ENCODE measurements at places on chromosomes 7 and 10.

- DNase-seq: no peak
Measured at GRCh38 chr7:67413670-67414069, 417.0 kb downstream of the TYW1 start.

DNA sequence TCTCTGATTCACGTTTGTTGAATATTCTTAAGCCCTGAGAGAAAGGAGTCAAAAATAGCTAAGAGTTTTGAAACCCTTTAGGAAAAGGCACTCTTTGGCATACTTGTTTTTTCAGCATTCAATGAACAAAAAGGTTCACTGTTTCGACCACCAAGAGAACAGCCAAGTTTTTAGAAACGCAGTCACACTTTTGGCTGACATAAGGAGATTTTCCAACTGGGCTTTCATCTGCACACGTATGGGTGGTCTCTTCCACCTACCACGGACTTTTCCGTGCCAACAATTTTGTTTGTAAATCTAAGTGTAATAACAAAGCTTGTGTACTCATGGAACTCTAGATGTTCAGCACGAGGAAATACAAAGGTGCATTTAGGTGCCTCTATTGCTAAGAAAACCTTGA lies 270.3 kb downstream of the WDR11 start:
- no peak for DNase-seq

DNA sequence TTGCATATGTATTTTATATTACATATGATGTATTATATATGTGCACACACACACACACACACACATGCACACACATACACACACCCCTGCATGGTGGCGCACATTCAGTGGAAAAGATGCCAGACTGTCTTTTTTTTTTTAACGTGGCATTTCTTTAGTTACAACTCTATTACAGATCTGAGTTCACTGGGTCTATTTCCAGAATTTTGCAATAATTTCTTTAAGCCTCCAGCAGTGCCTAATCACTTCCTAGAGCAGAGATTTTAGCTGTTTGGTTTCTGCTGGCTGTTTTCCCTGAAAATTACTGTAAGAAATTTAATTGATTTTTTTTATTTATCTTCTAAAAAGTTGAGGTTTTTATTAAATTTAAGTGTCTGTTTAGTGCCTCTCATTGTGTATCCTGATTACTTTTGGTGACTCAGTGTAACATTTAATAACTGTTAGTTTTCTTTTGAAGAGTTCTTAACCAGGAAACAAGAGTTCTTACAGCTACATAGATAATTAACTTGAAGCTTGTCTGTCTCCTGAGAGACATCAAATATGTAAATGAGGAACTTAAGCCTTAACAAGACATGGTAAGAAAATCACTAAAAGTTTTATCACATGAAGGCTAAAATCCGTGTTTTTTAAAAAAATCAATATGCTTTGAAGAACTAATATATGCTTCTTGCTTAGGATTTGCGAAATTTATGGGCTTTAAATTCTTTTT lies 232.0 kb downstream of the MDFIC start:
- DNase-seq: no peak

- no peak for DNase-seq
Measured at GRCh38 chr10:122112625-122113160, 123.7 kb downstream of the TACC2 start.

DNA sequence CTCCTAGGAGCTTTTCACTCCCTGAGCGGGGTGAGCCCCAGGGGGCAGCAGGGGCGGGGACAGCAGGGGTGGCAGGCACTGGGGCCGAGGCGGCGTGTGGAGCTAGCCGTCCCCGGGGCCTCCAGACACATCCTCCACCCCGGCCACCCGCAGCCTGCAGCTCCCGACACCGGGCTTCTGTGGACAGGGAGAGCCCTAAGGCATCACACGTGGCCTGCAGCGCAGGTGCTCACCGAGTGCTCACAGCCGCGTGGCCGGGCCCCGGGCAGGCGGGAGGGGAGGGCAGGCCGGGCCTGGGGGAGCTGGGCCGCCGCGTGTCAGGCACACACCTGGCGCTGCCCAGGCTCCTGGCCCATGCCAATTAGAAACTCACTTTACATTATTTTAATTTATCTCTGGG lies 51.4 kb downstream of the MICALL2 start:
- no peak for DNase-seq

GRCh38 chr7:98418271-98418635 lies 17.4 kb upstream of the BAIAP2L1 start:
- DNase-seq: no peak

DNA sequence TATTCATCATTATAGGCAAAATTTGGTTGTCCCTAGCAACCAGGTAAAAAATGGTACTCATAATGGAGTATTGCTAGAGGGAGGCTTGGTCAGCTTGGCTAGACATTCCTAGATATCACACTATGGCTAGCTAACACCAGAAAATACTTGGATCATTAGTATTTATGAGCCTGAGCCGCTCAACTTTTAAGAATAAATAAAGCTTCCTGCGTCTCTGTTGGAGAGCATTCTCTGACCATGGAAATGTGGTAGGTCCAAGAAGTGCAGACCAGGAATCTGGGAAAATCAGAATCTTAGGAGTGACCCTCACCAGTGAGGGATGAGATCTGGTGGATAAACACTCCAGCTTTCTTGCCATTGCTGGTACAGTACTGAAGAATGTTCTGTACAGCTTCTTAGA lies 157.6 kb upstream of the AGR3 start:
- no peak for DNase-seq

DNA sequence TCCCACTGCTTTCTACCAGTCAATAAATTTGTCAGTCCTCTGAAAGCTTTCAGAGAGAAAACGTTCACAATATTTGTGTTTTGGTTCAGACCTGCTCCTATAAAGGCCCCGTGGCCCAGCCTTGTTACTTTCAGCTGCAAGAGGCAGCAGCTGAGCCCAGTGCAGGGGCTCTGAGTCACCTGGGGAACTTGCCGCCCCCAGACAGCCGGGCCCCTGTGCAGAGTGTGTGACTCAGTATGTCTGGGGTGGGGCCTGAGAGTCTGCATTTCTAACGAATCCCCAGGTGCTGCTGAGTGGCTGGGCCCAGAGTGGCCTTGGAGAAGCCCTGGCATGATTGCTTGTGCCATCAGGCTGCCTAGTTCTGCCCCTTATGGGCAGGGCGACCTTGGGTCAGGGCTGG lies 303.5 kb downstream of the PAXIP1 start:
- no peak for DNase-seq

DNA sequence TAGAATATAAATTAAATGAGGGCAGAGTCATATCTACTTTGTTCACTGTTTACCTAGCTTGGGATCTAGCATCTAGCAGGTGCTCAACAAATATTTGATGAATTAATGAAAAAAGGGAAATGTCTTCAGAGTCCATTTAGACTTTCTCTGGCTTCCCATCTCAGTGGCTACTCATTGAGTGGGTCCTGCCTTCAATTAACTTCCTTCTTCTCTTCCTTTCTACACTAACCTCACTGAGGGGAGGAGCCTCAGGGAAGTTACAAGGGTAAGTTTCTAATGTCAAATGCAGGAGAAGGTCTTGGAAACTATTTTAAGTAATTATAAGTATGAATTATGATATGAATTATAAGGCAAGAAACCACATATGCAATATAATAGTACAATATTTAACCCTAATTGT lies 28.2 kb upstream of the MPP7 start:
- DNase-seq: no peak

GRCh38 chr10:101797403-101798059 lies 14.3 kb upstream of the NPM3 start:
- no peak for DNase-seq

GRCh38 chr7:143042159-143042789 lies 9.9 kb upstream of the OR6V1 start:
- DNase-seq: no peak

DNA sequence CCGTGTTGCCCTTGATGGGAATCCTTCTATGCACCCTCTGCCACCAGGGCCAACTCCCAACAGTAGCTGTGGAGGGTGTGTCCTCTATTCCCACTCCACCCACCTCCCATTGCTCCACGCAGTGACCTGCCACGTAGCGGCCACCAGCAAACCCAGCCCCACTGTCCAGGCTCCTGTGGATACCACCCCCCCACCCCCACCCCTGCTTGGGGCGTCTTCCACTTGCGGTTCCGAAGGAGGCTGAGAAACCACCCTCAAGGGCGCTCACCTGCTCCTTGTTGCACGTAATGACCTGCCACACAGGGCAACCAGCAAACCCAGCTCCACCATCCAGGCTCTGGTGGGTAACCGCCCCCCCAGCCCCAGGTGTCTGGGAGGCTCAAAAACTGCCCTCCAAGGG lies 72.0 kb downstream of the DIP2C start:
- no peak for DNase-seq

DNA sequence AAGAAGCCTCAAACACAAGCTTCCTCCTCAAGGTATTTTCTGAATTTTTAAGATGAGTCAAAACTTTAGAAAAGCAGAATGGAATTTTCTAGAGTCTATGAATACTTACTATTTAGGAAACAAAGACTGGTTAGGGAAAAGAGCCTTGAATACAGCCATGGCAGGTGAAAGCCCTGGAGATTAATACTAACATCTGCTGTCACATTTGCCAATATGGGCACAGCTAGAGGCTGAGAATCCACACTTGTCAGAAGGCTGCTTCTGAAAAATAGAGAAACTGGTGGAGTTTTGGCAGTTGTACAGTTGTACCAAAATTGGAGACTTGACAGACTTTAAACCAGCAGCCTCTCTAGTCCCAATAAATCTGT lies 24.3 kb upstream of the CNNM1 start:
- DNase-seq: no peak

DNA sequence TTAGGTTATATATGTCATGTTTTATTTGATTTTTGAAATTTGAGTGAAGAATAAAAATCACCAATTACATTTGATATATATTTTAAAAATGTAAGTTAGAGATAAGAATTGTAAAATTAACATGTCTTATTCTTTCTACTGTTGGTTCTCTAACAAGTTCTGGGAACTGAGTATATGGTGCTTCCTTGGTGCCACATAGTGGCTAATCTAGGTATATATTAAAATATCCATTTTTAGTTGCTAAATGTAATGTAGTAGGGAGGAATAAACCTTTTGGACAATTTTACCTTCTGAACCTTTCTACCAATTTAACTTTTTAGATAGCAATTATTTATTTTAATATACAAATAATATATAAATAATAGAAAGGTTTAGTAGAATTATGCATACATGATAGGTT lies 17.5 kb downstream of the CFAP69 start:
- no peak for DNase-seq

GRCh38 chr10:3512263-3512662 lies 272.7 kb downstream of the KLF6 start:
- no peak for DNase-seq

DNA sequence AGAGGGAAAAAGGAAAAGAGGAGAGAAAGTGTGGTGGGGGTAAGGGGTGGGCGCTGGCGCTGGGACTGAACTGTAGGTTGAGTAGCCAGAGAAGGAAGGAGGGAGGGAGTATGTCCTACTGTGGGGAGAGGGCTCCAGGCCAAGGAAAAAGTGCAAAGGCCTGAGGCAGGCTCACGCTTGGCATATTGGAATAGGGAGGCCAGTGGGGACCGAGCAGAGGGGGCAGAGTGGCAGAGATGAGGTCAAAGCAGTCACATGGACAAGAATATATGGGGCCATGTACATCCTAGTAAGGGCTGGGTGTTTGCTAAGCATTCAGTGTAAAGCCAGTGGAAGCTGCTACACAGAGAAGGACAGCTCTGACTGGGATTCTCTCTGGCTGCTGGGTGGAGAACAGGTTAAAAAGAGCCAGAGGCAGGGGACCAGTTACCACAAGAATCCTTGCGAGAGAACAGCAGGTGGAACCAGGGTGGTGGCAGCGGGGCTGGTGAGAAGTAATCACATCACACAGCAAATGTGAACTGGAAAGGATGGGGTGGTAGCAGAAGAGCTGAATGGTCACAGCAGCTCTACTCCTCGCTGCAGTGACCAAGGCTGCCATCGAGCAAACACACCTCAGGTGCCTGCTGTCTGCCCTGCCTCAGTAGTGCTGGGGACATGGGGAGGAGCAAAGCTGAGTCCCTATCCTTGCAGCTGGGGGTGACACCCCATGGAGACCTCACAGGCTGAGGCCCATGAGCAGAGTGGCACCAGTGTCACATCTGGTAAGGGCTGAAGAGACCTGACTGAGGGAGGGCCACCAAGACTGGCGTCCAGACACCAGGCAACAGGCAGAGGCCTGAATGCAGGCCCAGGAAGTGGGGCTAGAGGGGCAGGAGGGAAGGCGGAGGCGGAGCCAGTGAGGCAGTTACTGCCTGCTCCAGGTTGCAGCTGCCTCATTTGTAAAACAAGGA lies 39.5 kb downstream of the FAM53B start:
- DNase-seq: no peak

DNA sequence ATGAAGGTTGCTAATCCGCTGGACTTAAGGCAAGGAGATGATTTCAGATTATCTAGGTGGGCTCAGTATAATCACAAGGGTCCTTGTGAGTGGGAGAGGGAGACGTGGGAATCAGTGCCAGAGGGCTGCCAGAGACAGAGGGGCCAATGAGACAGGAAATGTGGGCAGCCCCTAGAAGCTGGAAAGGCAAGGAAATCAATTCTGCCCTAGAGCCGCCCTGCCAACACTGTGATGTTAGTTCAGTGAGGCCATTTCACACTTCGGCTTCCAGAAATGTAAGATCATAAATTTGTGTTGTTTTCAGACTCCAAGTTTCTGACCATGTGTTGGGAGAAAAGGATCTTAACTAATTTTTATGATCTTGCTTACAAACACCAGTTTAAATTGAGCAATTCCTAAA lies 3.6 kb upstream of the GPNMB start:
- no peak for DNase-seq

DNA sequence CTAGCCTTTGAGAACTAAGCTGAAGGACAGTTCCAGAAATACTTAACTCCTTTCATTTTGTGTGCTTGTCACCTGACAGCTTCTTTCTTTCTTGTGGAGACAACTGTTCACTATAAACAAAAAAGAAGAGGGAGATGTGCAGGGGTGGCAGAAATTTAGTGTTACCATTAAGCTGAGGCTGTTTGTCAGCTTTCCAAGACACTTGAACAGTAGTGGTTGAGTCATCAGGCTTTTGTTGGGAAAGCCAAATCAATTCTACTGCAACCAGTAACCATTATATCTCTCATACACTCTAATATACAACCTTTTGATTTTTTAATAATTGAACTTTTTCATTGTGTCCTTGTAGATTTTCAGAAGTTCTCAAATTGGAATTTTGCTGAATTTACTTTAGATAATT lies 75.3 kb downstream of the POLL start:
- DNase-seq: no peak

GRCh38 chr7:5625938-5626337 lies 155.5 kb downstream of the RNF216 start:
- DNase-seq: no peak

DNA sequence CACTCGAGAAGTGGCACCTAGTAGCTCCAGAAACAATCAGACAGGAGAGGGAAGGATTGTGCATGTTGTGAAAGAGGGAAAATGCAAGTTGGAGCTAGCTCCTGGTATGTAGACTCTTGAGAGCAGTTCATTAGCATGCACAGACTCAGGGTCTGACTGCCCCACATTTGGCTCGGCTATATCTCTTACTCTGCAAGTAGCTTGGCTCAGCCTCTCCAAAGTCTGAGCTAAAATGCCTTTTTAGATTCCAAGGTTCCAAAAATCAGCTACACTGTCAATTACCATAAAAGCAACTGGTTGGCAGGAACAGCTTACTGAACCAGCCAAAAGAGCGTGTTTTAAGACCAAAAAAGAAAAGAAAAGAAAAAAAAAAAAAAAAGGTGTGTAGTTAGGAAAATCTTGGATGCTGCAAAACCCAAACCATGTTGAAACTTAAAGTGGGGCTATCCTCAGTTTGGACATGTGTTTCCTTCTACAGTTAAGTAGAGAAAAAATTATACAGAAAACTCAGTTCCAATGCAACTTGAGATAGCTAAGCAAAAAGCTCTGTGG lies 65.5 kb downstream of the MKX start:
- no peak for DNase-seq

Data from stimulated activated CD4-positive, alpha-beta T cell treated with anti-CD3 and anti-CD28 coated beads, Interleukin-12 subunit alpha, Interleukin-12 subunit beta, amount 100 ng/mL, for 48 hours (primary cell).